Esophagus muscularis mucosa (tissue), 4 donors: ENCODE measurements at places on chromosomes 11 and 22. TPM values are rescaled to one million over a fixed set of nuclear protein-coding genes. Genes with fewer than 3 reads are reported as not detected.

EIF3D gene
- 281 TPM for total RNA-seq

PLEKHA7 gene
- 8.7 TPM for total RNA-seq

- H3K4me3 ChIP-seq: no peak overlapping the region
- H3K27me3 ChIP-seq: peaks cover 7% of the 10 kb centered on the region
- H3K36me3 ChIP-seq: no peaks in the 10 kb centered on the region
- no peak overlapping the region for H3K27ac ChIP-seq
Observed at GRCh38 chr11:13040969-13041561, 31.9 kb downstream of the RASSF10 start.

GRCh38 chr22:35840302-35840739, 122.6 kb downstream of the APOL5 start:
- H3K27ac ChIP-seq: peak overlapping the region; percentile 81
- DNase-seq: peak; percentile 98
- peak overlapping the region; percentile 47 for H3K4me3 ChIP-seq
- no peaks in the 10 kb centered on the region for H3K27me3 ChIP-seq

CHST1 gene
- total RNA-seq: 3.5 TPM

CNTN5 gene
- not detected for total RNA-seq

TP53I11 gene
- total RNA-seq: 51.1 TPM

GRCh38 chr11:34647131-34647530, 26.2 kb downstream of the EHF start:
- no peaks in the 10 kb centered on the region for H3K4me1 ChIP-seq
- DNase-seq: no peak
- H3K36me3 ChIP-seq: no peaks in the 10 kb centered on the region
- no peak overlapping the region for H3K4me3 ChIP-seq
- no peaks in the 10 kb centered on the region for H3K27me3 ChIP-seq

PNPLA3 gene
- total RNA-seq: not detected

DNA sequence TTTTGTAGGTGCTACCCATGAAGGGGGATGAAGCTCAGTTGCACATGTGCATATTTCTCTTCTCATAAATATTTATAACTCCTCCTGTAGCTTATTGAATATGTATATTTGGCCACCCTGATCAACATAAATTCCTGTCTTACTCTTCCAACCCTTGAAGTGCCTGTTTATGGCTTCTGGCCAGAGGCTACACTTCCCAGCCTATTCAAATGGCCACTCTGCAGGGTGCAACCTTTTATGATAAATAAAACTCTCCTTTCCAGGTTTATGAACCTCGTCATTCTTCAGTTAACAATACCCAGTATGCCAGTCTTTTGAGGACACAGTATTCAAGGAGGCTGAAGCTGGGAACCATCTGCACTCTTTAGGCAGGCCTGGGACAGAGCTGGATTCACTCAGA, 2.6 kb upstream of the RTL6 start:
- no peaks in the 10 kb centered on the region for H3K27me3 ChIP-seq
- no peak overlapping the region for H3K4me3 ChIP-seq
- DNase-seq: peak; percentile 50
- H3K36me3 ChIP-seq: peaks cover 7% of the 10 kb centered on the region
- H3K4me1 ChIP-seq: peaks cover 26% of the 10 kb centered on the region

MYRF gene
- total RNA-seq: 0.46 TPM

DNA sequence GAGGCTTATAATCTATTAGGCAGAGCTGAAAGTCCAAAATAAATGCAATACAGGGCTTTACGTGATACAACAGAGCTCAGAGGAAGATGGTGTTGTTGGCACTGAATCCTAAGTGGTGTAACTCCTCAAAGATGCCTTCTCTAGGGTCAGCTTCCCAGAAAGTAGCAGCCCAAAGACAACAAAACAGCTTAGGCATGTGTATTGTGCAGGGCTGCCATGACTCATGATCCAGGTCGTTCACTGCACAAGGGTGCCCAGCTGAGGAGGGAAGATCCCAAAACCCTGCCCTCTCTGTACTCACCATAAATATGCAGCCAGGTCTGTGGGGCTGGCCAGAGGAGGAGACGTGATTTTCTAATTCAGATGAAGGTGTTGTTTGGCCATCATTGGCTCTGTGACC, 59.4 kb upstream of the NNMT start:
- peaks cover 16% of the 10 kb centered on the region for H3K36me3 ChIP-seq
- no peaks in the 10 kb centered on the region for H3K27me3 ChIP-seq
- no peak for DNase-seq
- peaks cover 95% of the 10 kb centered on the region for H3K4me1 ChIP-seq
- H3K4me3 ChIP-seq: no peak overlapping the region

DNA sequence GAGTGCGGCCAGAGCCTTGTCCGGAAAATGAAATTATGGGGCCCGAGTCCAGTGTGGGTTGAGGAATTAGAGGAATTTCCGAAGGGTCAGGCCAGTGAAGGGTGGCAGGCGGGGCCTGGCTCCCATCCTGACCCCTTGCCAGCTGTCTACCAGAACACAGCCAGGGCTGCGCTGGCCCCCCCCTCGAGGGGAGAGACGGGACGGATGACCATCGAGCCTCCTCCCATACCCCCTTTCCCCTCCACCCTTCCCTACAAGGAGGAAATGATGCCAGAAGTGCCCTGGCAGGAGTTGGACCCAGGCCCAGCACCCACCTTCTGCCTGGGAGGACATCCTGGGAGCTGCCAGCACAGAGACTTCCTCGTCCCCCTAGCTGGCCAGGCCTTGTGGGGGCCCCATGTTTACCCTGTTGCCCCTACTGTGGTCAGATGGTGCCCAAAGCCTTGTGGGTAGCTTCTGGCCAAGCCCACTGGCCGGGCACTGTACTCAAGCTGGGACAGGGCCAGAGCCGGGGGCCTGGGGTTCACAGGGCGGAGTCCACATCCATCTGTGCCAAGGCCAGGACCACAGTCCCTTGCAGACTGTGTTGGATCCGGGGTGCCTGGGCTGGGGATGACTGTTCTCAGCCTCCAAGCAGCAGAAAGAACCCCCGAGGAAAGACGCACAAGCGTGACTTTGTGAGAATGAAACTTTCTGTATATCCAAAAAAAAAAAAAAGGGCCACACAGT, 20.8 kb downstream of the ARVCF start:
- H3K36me3 ChIP-seq: no peaks in the 10 kb centered on the region
- H3K4me3 ChIP-seq: peak overlapping the region; percentile 9
- H3K4me1 ChIP-seq: peaks cover 90% of the 10 kb centered on the region
- no peaks in the 10 kb centered on the region for H3K27me3 ChIP-seq
- no peak for DNase-seq

TMEM191B gene
- 3.6 TPM for total RNA-seq

- H3K36me3 ChIP-seq: no peaks in the 10 kb centered on the region
- no peak for DNase-seq
- no peaks in the 10 kb centered on the region for H3K4me1 ChIP-seq
- H3K27me3 ChIP-seq: no peaks in the 10 kb centered on the region
- H3K27ac ChIP-seq: no peak overlapping the region
- H3K4me3 ChIP-seq: no peak overlapping the region
Observed at GRCh38 chr11:77278595-77279506, 22.6 kb downstream of the GDPD4 start.

- peaks cover 23% of the 10 kb centered on the region for H3K4me1 ChIP-seq
- peak within 1 kb of the TSS; percentile 94 for H3K27ac ChIP-seq
- H3K36me3 ChIP-seq: peaks cover 9% of the 10 kb centered on the region
Observed at GRCh38 chr11:66480117-66480938, at the start of gene DPP3. DPP3 (plus strand) TSS chr11:66480434; CDS start chr11:66482201, 1,767 bp downstream.

DNA sequence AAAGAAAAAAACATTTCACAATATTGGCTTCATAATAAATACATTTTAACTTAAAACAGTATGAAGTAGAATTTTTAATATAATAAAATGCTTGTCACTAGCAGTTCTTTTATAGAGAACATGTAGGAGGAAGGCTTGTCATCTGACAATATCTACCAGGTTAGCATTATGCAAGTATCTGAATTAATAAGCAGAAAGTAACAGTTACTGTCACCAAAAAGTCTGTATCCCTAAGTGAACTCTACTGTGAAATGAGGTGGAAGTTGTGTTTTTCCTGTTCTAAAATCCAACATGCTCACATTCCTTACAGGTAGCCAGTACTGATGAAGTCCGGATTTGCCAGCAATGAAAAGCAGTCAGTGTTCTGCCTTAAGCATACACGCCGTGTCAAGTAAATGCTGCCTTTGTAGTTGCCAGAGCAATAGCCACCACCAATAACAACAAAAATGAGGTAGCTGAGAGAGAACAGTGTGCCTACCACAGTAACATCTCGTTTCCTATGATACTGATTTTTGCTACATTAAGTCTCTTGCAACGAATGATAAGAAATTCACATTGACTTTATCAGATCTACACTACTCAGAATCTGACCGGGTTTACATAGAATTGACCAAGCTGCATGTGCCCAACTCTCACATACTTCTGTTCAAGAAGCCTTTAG, 95.5 kb downstream of the SIK3 start:
- H3K27ac ChIP-seq: no peak overlapping the region
- H3K4me3 ChIP-seq: no peak overlapping the region
- no peaks in the 10 kb centered on the region for H3K27me3 ChIP-seq
- H3K36me3 ChIP-seq: no peaks in the 10 kb centered on the region
- peaks cover 39% of the 10 kb centered on the region for H3K4me1 ChIP-seq

MS4A7 gene
- total RNA-seq: 23.1 TPM

DNA sequence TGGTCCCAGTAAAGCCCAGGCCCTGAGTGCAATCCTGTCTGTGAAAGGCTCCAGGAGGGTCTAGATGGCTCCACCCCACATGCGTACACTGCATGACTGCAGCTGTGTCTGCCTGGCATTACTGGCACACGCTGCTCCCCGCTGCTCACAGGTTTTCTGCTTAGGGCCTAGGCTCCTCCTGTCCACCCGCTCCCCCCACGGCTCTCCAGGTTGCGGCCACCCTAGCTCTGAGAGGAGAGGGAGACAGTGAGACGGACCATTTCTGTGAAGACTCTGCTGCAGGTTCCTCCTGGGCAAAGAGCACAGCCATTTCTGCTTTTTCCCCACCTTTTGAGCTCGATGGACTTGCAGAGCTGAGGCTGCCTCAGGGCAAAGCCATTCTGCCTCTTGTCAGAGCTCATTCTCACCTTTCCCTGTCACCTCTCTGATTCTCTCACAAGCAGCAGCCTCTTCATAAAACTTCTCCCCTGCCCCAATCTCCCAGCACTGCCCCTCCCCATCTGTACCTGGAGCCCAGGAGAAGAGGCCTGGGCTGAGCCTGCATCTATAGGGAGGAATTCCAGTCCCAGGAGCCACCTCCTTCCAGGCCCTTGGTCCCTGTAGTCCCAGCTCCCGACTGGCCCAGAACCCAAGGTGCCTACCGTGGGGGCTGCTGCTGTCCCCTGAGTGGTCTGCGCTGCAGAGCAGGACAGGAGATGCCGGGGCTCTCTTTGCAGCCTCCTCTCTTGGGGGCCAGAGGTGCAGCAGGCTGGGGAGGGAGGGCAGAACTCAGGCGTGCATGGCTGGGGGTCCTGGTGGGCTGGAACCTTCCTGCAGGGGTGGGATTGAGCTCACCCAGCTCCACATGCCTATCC, 433.7 kb upstream of the B3GAT1 start:
- no peak overlapping the region for H3K27ac ChIP-seq
- no peaks in the 10 kb centered on the region for H3K36me3 ChIP-seq
- no peak overlapping the region for H3K4me3 ChIP-seq
- no peaks in the 10 kb centered on the region for H3K4me1 ChIP-seq

DNA sequence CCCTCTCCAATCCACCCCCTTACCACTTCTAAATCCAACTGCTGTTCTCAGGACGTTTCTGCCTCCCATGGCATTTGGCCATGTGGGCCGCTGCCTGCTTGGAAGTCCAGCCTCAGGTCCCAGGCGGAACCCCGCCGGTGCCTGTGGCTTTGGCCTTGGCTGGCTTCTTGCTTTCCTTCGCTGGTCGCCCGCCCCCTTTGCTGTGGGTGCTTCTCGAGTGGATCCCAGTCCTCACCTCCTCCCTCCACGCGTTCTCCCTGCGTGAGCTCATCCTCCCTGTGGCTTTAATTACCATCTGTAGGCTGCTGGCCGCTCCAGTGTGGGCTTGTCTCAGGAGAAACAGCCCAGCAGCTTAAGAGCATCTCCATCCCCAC, 111.7 kb downstream of the NECTIN1 start:
- peaks cover 11% of the 10 kb centered on the region for H3K4me1 ChIP-seq
- H3K27me3 ChIP-seq: no peaks in the 10 kb centered on the region
- no peak for DNase-seq

ZNF408 gene
- total RNA-seq: 12.6 TPM

GRCh38 chr22:46614025-46614931, 5.9 kb upstream of the GRAMD4 start:
- no peaks in the 10 kb centered on the region for H3K36me3 ChIP-seq
- no peak for DNase-seq
- no peak overlapping the region for H3K4me3 ChIP-seq
- peaks cover 48% of the 10 kb centered on the region for H3K4me1 ChIP-seq
- H3K27me3 ChIP-seq: no peaks in the 10 kb centered on the region
- H3K27ac ChIP-seq: no peak overlapping the region

DNA sequence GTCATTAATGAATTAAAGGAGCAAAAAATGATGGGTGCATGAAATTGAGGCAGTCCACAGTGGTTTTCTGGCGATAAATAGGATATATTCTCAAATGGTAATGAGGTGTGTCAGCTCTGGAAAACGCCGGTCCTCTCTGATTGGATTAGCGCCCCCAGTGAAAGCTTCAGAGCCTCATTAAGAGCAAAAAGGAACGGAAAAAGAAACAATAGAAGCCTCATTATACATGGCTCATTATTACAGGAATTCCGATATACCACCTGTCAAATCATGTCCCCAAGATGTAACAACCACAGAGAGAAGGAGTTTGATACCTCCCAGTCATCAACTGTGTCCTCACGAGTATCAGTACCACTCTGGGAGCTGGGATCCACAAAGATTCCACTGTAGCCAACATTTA, 175.7 kb upstream of the PITPNB start:
- H3K4me3 ChIP-seq: no peak overlapping the region
- no peaks in the 10 kb centered on the region for H3K4me1 ChIP-seq
- peaks cover 55% of the 10 kb centered on the region for H3K36me3 ChIP-seq

DNA sequence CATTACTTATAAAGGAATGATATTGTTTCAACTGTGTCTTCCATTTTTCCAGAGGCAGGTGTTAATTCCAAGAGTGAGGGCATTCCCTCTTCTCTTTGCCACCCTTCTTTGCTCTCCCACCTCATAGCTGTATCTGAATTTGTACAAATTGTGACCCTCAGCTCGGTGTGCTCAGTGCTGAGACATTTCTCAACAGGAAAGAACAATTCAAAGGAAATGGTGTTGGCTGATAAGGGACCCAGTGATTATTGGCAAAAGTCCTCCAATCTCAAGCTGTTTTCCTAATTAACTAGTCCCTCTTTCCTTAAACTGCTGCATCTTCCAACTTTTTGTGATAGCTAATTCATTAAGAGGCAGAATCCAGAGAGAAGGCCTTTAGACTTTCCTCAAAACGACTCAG, 408.9 kb upstream of the SYN3 start:
- no peak for DNase-seq
- H3K27me3 ChIP-seq: no peaks in the 10 kb centered on the region
- H3K4me1 ChIP-seq: peaks cover 15% of the 10 kb centered on the region

GRCh38 chr11:86287468-86287796, 14.6 kb upstream of the HIKESHI start:
- DNase-seq: no peak
- no peak overlapping the region for H3K27ac ChIP-seq
- H3K36me3 ChIP-seq: no peaks in the 10 kb centered on the region
- H3K27me3 ChIP-seq: no peaks in the 10 kb centered on the region
- no peak overlapping the region for H3K4me3 ChIP-seq

GRCh38 chr22:43109921-43110443, 568 bp upstream of the BIK start:
- H3K4me1 ChIP-seq: peaks cover 24% of the 10 kb centered on the region
- H3K27ac ChIP-seq: no peak overlapping the region
- no peak for DNase-seq
- H3K4me3 ChIP-seq: peak overlapping the region; percentile 57
- no peaks in the 10 kb centered on the region for H3K36me3 ChIP-seq

CCDC87 gene
- 0.46 TPM for total RNA-seq

TBX10 gene
- total RNA-seq: not detected
